ENCODE measurements at places on chromosomes 11 and 22.

- no peak for DNase-seq
Measured at GRCh38 chr11:65915821-65916251, 3.0 kb downstream of the C11orf68 start.

GRCh38 chr22:35582861-35583670 lies 34.1 kb downstream of the MB start:
- DNase-seq: peak; percentile 60

DNA sequence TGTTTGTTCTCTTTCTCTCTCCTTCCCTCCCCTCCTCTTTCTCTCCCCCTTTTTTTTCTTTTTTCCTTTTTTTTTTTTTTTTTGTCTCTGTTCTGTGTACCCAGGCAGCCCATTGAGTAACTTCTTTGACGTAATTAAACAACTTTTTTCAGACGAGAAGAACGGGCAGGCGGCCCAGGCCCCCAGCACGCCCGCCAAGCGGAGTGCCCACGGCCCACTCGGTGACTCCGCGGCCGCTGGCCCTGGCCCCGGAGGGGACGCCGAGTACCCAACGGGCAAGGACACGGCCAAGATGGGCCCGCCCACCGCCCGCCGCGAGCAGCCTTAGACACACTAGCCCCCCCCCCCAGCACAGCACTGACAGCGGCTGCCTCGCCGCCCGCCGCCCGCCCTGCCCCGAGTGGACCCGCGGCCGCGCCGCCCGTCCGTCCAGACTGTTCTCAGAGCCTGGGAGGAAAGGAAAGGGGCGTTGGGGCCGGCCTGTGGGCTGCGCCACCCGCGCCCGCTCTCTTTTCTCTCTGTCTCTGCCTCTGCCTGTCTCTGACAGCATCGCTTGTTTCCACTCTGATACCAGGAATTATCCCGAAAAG lies 26.1 kb downstream of the MOB2 start:
- no peak for DNase-seq

DNA sequence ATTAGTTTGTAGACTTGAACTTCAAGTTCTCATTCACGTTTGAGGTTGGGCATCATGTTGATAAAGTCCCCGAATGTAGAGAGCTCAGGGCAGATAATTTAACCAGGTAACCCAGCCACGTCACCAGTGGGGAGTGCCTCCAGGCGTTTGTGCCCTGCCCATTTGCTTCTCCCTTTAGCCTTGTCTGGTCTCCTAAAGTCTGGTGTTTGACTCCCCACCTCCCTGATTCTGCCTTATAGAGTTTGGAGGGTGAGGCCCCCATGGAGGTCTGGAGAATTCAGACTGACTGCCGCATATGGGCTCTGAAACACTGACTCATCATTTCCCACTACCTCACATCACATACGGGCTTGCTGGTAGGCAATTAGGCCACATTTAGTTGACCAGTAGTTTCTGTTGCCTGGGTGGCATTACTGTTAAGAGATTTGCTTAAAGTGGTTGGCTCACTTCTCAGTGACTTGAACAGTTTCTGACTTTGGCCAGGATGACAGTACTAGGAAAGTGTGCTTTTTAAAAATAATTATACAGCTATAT lies 99.3 kb upstream of the GAL start:
- DNase-seq: no peak

DNA sequence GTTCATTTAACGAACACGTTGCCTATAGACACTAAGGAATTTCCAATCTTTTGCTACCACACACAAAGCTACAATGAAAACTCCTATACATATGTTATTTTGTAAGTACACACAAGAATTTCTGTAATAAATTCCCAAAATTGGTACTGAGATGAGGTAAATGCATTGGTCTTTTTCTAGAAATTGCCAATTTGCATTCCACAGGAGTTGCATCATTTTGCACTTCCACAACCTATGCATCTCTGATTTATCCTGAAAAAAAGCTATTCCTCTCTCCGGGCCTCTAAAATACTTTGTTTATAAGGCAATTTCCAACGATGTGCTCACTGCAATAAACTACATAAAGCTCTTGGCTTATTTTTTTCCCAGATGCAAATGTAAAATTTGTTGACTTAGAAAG lies 24.9 kb downstream of the IMMP1L start:
- no peak for DNase-seq

GRCh38 chr11:11956006-11956405 lies 52.4 kb downstream of the DKK3 start:
- no peak for DNase-seq

DNA sequence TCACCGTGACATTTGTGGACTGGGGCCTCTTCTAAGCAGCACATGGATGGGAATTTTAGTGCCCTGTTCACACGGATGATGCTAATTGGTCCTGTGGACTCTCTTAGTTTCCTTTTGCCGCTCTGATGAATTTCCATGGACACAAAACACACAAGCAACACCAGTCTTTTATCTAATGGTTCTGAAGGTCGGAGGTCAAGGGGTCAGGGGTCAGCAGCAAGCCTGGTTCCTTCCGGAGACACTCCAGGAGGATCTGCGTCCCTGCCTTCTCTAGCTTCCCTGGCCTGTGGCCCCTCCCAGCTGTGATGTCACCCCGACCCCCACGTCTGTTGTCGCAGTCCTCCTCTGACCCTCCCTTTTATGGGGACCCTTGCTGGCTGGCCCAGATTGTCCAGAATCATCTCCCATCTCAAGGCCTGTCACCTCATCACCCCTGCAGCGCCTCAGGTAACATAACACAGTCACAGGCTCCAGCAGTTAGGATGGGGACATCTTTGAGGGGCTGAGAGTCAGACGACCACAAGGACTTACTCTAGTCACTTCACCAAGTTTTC lies 6.8 kb downstream of the NADSYN1 start:
- no peak for DNase-seq

DNA sequence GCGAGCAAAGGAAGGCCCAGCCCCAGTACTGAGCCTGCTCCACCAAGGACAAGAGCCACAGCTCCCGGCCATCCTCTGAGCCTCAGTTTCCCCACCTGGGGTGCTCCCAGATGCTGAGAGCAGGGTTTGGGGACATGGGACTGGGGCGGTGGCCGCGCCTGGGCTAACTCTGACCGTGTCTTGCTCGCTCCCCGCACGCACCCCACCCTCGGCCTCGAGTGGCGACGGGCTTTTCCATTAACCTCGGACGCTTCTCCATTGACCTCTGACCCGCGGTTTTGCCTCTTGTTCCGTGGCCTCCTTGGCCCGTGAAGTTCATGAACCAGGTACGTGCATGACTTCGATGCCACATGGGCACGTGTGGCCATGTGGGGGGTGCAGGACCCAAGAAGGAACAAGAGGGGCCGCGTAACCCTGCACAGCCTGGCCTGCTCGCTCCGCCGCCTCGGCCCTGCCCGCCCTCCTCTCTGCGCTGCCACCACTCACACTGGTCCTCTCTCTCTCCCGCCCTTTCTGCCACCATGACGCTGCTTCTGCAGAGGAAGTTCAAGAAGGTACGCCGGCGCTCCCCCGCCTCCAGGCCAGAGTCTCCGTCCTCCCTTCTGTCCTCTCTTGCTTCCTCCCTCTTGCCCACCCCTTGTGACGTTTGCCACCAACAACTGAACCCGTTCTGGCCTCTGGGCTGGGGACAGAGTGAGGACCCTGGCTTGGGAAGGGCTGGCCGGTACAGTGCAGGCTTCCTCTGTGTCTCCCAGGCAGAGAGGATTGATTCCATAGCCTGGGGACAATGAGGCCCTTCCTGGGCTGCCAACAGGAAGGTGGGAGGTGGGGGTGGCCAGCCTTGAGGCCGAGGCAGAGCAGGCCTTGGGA lies 6.9 kb downstream of the TNNT3 start:
- no peak for DNase-seq

- no peak for DNase-seq
Measured at GRCh38 chr11:20474882-20475517, 87.5 kb downstream of the PRMT3 start.

GRCh38 chr22:42581762-42582716 lies 28.3 kb downstream of the SERHL2 start:
- DNase-seq: peak; percentile 68

- no peak for DNase-seq
Measured at GRCh38 chr11:38304926-38305325, 1706.9 kb upstream of the RAG2 start.

DNA sequence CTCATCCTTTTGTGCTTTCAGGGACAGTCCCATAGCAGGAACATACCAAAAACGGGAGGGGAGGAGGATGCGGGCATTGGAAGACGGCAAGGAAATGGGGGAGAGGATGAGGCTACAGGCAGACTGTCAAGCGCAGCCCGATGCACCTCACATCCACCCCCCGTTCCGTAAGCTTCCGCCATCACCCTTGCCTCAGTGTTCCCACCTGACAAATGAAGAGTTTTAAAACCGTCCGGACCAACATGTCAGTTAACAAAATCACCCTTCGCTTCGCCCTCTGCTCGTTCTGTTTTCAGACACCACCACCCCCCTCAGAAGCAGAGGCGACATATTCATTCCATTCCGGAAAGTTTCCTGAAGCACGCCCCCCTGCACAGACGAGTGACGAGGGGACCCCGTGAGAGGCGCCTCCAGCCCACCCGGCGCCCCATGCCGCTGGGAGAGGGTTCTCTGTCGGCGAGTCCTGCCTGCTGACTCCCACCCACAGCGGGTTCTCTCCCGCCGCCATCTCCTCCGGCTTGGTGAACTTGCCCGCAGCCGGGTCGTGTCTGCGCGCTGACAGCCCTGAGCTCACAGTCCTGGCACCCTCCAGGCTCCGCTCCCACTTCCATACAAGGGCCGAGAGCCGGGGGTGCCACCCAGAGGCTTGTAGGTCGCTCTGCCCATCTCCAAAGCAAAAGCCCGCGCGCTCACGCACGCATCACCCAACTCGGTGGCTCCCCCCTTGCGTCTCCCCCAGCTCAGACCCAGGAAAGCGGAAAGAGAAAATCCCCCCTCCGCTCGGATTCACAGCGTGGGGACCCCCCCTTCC lies 1.5 kb downstream of the IGSF9B start:
- DNase-seq: no peak

DNA sequence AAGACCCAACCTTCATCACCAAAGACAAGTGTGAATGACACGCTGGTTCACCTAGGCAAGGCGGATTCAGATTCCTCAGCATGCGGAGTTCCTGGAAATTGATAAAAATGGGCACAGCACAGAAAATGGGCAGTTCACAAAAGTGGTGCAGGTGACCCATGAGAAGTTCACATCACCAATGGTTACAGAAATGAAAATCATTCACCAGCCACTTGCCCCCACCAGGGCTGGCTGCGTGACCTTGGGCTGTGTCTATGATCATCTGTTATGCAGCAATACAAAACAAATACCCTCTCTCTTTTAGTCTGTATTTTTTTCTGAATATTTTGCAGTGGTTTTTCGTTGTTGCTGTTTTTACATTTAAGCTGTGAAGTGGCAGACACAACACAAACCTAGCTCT lies 415.9 kb downstream of the TBC1D22A start:
- no peak for DNase-seq

DNA sequence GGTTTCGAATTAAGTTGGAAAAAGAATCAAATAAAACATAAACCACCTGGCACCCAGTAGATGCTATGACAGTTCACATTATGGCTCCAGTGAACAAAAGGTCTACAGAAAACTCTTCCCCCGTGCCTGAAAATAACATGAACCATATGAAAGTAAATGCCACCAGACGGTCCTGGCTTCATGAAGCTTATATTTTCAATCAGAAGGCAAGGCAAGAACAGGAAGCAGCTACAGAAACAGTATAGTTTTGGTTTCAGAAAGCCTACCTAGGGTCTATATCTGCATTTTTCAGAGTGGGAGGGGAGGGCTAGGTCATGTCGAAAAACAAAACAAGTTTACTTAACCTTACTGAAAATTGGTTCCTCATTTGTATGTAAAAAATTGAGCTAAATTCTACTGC lies 9.8 kb downstream of the RAB30 start:
- DNase-seq: peak; percentile 28

DNA sequence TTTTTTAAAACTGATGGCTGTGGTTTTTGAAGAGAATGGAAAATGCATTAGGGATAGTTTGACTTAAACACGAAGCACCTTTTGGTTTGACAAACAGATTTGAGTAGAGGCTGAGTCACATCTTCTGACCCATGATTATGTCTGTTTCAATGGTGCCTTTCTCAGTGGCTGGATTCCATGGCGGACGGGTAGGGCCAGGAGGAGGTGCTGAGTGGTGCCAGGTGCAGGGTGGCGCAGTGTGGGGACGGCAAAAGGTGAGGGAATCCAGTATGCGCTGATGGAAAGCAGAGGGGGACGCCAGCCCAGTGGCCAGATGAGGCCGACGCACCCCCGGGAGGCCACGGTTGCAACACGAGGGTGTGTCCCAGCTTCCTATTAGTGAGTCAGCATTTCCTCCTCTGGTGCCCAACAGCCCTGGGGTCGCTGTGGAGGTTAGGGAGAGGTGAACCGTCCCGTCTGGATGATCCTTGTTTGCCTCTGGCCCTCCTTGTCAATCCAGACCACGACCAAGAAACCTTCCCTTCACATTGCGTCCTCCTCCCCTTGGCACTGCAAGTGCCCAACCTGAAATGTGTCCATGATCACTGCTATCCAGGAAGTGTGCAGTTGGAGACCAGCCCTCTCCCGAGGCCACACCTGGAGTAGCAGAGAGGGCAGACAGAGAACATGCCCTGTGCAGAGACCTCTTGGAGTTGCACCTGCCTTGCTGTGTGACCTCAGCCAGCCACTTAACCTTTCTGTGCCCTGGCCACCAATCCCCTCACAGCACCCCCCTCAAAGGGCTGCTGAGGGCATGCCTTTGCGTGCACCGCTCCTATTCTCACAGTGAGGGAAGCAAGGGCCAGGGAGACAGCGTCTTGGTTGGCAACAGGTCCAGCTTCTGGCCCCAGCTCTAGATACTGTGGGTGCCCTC lies 32.5 kb upstream of the ATXN10 start:
- no peak for DNase-seq

DNA sequence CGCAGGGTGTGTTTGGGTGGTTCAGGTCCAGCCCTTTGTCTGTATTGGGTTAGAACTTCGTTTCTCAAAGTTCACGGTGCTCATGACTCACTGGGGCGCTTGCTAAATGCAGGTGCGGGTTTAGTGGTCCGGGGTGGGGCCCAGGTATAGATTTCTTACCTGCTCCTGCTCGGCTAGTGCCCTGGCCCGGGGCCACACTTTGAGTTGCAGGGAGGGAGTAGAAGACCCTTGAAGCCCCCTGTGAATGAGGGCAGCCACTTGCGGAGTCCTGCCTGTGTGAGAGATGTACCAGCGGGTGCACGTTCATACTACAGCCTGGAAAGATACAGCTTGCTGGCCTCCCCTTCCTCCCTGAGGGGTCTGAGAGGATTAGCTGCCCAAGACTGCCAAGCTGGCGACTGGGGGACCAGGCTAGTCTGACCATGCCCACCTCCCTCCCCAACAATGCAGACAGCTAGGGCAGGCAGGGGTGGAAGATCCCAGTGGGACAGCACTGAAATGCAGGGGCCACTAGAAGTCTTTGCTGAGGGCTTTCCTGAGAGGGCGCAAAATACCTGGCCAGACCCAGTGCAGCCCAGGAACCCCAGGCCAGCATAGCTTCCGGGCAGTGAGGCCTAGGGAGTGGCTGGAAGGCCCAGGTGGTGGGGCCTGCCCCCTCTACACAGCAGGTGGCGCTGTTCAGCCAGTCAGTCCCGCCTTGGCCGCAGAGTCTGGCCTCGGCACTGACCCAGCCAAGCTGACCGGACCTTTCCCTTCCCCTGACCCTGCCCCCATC lies 5.1 kb upstream of the MYRF start:
- DNase-seq: peak; percentile 34

- no peak for DNase-seq
Measured at GRCh38 chr11:79487412-79487811, 46.6 kb upstream of the TENM4 start.

GRCh38 chr11:41413843-41414242 lies 45.6 kb downstream of the LRRC4C start:
- DNase-seq: no peak
